ENCODE measurements at places on chromosomes 4 and X. TPM values are rescaled to one million over a fixed set of nuclear protein-coding genes. Genes with fewer than 3 reads are reported as not detected.

- no peaks in the 10 kb centered on the region for H3K36me3 ChIP-seq
- H3K4me1 ChIP-seq: no peaks in the 10 kb centered on the region
- H3K27me3 ChIP-seq: no peaks in the 10 kb centered on the region
- no peak for DNase-seq
- no peak overlapping the region for H3K4me3 ChIP-seq
- H3K27ac ChIP-seq: no peak overlapping the region
Measured at GRCh38 chrX:53354669-53355068, 67.8 kb downstream of the SMC1A start.

DNA sequence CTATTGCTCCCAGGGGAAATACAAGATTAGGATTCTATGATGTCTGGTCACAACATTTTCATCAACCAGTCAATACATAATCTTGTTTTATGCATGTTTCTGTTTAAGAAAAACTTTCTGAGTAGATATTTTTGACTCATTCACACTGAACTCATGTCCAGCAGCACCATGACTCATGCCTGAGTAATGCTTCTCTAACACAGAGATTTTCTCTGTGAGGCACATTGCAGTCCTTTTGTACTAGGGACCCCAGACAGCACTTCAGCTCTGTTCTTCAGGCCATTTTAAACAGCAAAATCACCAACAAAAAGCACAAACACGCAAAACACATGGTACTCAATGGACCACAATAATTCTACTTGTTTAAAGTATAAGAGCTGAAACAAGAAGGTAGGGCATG lies 83.6 kb downstream of the MXRA5 start:
- no peaks in the 10 kb centered on the region for H3K36me3 ChIP-seq
- no peak for DNase-seq
- H3K27me3 ChIP-seq: no peaks in the 10 kb centered on the region

Gene MAML3
- total RNA-seq: 9.4 TPM

- no peak for DNase-seq
- no peaks in the 10 kb centered on the region for H3K36me3 ChIP-seq
- no peaks in the 10 kb centered on the region for H3K4me1 ChIP-seq
Measured at GRCh38 chrX:34467437-34467836, 189.6 kb downstream of the TMEM47 start.

- DNase-seq: no peak
- H3K27ac ChIP-seq: no peak overlapping the region
- H3K27me3 ChIP-seq: no peaks in the 10 kb centered on the region
- H3K4me3 ChIP-seq: no peak overlapping the region
- no peaks in the 10 kb centered on the region for H3K4me1 ChIP-seq
Measured at GRCh38 chr4:519203-519651, 20.2 kb downstream of the PIGG start.

Gene FAM114A1
- total RNA-seq: 0.56 TPM

DNA sequence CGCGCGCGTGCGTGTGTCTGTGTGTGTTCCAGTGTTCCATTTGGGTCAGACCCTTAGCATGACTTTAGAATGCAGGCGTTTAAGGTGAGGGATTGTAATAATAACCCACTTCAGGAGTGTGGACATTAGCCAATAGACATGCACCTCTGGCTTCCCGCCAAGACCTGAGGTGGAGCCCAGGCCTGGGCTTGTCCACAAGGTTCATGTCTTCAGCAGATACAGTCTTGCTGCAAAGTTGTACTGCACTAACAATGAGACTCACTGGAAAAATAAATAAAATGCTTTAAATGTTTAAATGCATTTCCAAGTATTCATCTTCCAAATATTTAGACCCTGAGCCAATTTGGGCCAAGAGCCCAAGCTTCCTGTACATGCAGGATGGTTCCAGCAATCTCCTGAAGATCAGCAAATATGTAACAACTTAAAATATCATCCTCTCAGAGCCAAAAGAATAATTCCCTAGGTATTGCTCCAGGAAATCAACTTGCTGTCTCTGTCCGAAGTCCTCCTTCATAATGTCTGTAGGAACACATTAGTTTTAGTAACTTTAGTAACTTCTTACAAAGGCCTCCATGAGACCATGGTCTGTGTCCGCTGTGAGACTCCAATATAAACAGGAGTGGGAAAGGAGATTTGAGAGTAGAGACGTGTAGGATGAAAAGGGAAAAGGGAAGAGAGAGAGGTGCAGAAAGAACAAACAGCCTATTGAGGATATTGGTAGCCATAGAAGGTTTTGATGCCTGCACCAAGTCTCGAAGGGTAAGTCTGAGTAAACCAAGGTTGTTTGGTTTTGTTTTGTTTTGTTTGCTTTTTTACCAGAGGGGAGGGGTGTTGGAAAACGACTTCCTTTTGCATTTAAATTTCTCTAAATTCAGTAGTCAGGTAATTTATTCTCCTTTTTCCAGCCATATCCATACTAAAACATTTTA lies 98.5 kb upstream of the KLF3 start:
- H3K4me1 ChIP-seq: no peaks in the 10 kb centered on the region
- DNase-seq: no peak
- no peak overlapping the region for H3K4me3 ChIP-seq
- no peaks in the 10 kb centered on the region for H3K36me3 ChIP-seq
- no peak overlapping the region for H3K27ac ChIP-seq
- H3K27me3 ChIP-seq: no peaks in the 10 kb centered on the region

GRCh38 chr4:78293348-78293747 lies 236.2 kb downstream of the FRAS1 start:
- H3K4me1 ChIP-seq: no peaks in the 10 kb centered on the region
- no peak for DNase-seq
- no peak overlapping the region for H3K27ac ChIP-seq
- H3K4me3 ChIP-seq: no peak overlapping the region
- H3K27me3 ChIP-seq: no peaks in the 10 kb centered on the region

GRCh38 chr4:150647008-150647407 lies 65.1 kb downstream of the MAB21L2 start:
- no peak overlapping the region for H3K4me3 ChIP-seq
- H3K27ac ChIP-seq: no peak overlapping the region
- no peaks in the 10 kb centered on the region for H3K4me1 ChIP-seq
- no peak for DNase-seq

Gene GLOD5
- total RNA-seq: not detected

Gene SPIN2A
- 1.0 TPM for total RNA-seq

DNA sequence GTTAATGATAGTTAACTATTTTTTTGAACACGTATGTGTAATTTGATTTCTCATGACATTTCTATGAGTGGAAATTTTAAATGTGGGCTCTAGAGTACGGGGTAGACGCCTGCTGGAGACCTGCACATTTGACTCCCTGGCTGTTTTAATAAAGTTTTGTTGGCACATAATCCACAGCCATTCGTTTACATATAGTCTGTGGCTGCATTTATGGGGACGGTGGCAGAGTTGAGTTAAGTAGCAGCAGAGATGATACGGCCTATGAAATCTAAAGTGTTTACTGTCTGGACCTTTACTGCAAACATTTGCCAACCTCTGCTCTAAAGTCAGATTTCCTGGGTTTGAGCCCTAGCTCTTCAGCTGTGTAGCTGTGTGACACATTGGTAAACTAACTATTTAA lies 118.8 kb downstream of the CHRNA9 start:
- no peak for DNase-seq
- no peak overlapping the region for H3K27ac ChIP-seq
- H3K27me3 ChIP-seq: no peaks in the 10 kb centered on the region
- H3K4me3 ChIP-seq: no peak overlapping the region

Gene TASL
- total RNA-seq: 2.1 TPM

GRCh38 chr4:113437129-113437528 lies 324.4 kb downstream of the CAMK2D start:
- no peaks in the 10 kb centered on the region for H3K27me3 ChIP-seq
- H3K4me1 ChIP-seq: no peaks in the 10 kb centered on the region
- DNase-seq: no peak
- H3K27ac ChIP-seq: no peak overlapping the region
- H3K4me3 ChIP-seq: no peak overlapping the region
- H3K36me3 ChIP-seq: no peaks in the 10 kb centered on the region

DNA sequence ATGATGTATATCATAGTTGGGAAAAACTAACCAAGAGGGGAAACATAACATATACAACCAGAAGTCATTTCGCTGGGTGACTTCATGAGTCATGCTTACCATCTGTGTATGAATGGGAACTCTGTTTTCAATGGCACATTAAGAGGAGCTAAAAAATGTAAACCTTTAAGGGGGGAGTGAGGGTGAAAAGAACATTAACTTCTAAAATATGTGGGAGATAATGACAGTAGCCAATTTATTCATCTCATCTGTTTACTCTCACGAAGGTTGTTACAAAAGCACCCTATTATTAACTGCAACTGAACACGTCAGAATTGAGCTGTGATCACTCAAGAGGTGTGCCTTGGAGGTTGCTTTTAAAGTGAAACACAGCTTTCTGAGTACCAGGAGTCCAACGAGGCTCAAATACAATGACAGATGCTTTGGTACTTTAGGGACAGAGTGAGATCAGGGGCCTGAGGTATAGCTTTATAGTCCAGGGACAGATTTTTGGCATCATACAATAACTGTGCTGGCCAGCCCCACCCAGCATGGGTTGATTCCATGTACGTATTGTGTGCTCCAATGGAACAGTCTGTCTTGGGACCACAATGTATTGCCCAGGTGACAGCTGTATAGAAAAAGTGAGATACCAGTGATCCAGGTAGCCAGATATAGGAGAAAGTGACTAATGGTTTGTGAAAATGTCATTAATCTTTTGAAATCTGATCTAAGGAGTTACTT lies 107.3 kb downstream of the AMMECR1 start:
- H3K4me3 ChIP-seq: no peak overlapping the region
- H3K4me1 ChIP-seq: no peaks in the 10 kb centered on the region
- H3K36me3 ChIP-seq: no peaks in the 10 kb centered on the region
- DNase-seq: no peak

Gene FAM53A
- 1.4 TPM for total RNA-seq

Gene CENPVL1
- total RNA-seq: not detected

Gene CFP
- 44.8 TPM for total RNA-seq

DNA sequence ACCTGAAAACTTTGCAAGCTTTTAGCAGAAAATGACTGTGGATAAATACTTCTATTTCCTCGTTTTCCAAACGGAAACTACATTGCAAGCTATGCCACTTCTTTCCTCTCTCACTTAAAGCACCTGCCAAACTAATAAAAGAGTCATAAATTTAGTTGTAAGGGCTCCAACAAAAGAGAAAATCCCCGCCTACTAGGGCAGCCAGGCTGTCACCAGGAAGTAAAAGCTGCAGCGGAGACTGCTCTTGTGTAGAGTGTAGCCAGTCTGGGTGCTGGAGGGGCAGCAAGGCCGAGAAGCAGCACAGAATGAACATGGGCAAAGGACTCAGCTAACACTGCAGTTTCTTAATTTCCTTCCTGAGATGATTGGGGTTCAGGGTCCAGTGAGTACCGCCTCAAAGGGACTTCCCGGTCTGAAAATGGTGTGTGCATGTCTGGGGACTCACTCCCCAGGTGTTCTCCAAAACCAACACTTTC lies 89.3 kb upstream of the MAML3 start:
- no peaks in the 10 kb centered on the region for H3K36me3 ChIP-seq
- H3K4me3 ChIP-seq: no peak overlapping the region

GRCh38 chr4:106136777-106137331 lies 179.2 kb downstream of the TBCK start:
- no peak overlapping the region for H3K27ac ChIP-seq
- peaks cover 4% of the 10 kb centered on the region for H3K36me3 ChIP-seq
- DNase-seq: no peak
- no peaks in the 10 kb centered on the region for H3K4me1 ChIP-seq
- no peaks in the 10 kb centered on the region for H3K27me3 ChIP-seq
- H3K4me3 ChIP-seq: no peak overlapping the region

- no peaks in the 10 kb centered on the region for H3K4me1 ChIP-seq
- no peaks in the 10 kb centered on the region for H3K36me3 ChIP-seq
- H3K27ac ChIP-seq: no peak overlapping the region
- no peaks in the 10 kb centered on the region for H3K27me3 ChIP-seq
- DNase-seq: no peak
Measured at GRCh38 chr4:38290366-38290765, 330.2 kb downstream of the PTTG2 start.

DNA sequence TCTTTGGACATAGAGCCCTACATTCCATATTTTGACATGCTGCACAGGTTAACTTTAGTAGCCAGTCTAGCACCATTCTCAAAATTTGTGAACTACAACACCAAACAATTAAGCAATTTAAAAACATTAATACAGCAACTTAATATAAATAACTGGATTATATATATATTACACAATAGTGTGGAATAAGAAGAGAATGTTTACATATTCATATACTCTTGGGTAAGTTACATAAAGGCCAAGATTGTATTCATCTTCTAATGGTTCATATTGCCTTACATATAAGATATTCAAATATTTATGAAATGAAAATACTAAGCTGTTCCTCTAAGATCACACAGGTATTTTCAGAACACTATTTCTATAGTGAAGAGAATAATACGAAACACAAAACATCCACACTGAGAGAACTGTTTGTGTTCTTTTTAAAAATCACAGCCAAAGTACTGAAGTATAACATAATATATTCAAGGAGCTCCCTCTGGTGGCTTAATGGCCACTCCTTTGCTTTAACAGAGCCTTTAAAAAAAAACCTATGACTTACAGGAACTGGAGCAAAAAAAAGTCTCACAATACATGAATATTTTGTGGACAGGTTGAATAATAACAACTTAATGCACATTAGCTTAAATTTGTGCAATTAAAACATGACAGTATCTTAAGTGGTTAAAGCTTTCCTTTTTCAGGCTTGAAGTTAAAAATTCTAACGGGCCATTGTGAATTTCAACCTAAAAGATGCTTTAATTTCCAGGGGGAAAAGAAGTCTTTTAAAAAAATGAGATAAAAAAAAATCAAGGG lies 46.2 kb downstream of the NEK1 start:
- no peaks in the 10 kb centered on the region for H3K27me3 ChIP-seq
- DNase-seq: no peak
- no peak overlapping the region for H3K27ac ChIP-seq
- no peaks in the 10 kb centered on the region for H3K4me1 ChIP-seq
- H3K36me3 ChIP-seq: no peaks in the 10 kb centered on the region
- no peak overlapping the region for H3K4me3 ChIP-seq

DNA sequence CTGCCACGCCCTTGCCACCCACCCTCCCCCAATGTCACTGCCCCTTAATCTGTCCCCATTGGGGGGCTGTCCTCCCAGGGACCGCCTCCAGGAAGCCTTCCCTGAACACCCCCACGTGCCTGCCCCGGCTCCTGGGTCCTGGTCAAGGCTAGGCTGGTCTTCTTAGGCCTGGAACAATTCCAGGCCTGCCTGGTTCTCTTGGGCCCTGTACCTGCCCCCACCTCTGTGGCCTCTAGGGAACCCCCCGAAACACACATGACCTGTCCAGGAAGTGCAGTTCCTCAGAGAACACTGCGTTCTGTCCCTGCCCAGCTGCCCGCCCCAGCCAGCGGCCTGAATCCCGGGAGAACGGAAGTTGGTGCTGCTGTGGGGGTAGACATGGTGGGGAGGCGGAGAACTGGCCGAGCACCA lies 5.1 kb downstream of the MXD4 start:
- no peak overlapping the region for H3K4me3 ChIP-seq
- H3K36me3 ChIP-seq: peaks cover 64% of the 10 kb centered on the region
- H3K27me3 ChIP-seq: no peaks in the 10 kb centered on the region
- H3K4me1 ChIP-seq: peaks cover 8% of the 10 kb centered on the region
- DNase-seq: no peak

DNA sequence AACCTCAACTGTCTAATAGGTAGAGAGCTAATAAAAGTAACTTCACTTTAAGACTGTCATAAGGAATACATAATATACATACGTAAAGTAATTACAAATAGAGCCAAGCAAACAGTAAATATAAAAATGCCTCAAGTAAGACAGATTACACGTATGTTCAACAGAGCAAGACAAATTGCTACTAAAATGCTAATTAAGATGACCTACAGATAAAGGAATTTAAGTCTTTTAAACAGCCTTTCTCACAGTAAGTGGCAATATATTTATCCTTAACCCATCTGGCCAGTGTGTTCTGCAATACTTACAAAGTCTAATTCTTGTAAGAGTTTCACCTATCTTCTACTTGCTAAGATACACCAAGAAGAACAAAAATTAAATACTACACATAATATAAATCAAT lies 12.7 kb downstream of the G3BP2 start:
- H3K4me3 ChIP-seq: no peak overlapping the region
- no peak overlapping the region for H3K27ac ChIP-seq
- H3K27me3 ChIP-seq: no peaks in the 10 kb centered on the region

All from naive thymus-derived CD4-positive, alpha-beta T cell (primary cell).